AG09319 (cell line): ENCODE measurements at places on chromosomes 7 and 10.

DNA sequence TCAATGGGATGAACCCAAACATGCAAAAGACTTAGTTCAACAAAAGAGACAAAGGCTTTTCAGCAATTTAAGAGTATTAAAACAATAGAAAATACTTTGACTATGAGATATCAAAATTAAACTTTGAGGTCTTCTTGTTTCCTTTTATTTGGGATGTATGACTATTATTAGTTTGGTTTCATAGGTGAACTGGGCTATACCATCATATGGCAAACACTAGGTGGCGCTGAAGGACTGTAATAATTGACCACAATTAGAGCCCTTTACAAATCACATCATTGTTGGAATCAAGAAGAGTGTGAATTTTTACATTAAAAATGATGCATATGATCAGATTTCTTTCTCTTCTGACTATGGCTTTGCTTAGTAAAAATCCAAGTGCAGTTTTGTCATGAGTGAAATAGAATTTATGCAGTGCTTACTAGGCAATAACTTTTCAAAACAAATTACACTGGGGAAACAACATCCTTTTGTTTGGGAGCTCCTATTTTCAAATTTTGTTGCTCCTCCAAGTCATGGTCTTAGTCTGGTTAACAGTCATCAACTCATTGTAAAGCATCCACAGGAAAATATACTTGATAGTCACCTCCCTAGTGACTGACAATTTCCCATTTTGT, 14.7 kb upstream of the NXPH1 start:
- DNase-seq, result peak; percentile 1

- no peak for DNase-seq
Measured at GRCh38 chr10:62136931-62137330, 131.7 kb downstream of the RTKN2 start.

GRCh38 chr7:33590916-33591315, 314.4 kb upstream of the BMPER start:
- DNase-seq, result no peak

DNA sequence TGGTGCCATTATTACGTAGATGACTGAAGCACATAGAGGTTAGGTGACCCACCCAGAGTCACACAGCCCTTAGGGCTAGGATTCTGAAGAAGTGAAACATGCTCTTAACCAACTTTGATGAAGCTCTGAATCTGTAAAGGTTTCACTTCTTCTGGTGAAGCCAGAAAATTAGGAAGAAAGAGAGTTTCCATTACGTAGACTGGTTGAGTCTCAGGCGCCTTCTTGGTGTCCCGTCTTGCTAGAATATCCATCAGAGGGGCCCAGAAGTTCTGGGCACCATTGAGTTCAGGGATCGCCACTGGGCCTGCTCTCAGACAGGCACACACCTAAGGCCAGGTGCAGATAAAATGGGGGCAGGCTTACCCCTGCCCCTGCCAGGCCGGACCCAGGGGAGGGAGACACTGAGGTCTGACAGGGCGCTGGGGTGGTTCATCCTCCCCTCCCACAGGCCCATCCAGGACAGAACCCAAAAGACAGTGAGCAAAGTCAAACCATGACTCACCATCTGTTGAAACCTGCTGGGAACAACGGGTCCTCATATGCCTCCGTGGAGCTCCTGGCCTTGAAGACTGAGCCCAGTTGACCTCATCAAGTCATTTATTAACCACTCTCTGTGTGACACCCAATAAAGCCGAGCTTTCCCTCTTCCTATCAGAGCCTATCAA, 33.2 kb downstream of the DRGX start:
- DNase-seq, result no peak

- no peak for DNase-seq
Measured at GRCh38 chr10:116002735-116003134, 270.3 kb downstream of the GFRA1 start.

- DNase-seq, result peak; percentile 22
Measured at GRCh38 chr7:151315038-151315655, 26.5 kb upstream of the NUB1 start.

DNA sequence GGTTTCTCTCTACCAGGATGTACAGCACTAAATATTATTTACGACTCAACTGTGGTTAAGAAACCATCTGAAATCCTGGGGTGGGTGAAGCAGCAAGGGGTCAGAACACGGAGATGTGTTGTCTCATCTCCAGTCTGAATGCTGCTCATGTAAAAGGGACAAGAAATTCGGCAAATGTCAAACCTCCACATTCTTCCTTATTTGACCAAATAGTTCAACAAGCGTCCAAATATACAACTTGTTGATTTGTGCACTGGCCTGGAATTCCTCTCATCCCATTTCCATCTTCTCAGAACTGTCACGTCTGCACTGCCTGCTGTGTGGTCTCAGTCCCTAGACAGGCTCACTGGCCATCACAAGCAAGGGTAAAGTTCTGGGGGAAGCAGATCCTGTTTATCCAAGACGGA, 520.0 kb downstream of the PARD3 start:
- no peak for DNase-seq

GRCh38 chr7:27097686-27098577, 2.1 kb upstream of the HOXA1 start:
- no peak for DNase-seq

- no peak for DNase-seq
Measured at GRCh38 chr7:76294344-76295024, 8.0 kb upstream of the HSPB1 start.

DNA sequence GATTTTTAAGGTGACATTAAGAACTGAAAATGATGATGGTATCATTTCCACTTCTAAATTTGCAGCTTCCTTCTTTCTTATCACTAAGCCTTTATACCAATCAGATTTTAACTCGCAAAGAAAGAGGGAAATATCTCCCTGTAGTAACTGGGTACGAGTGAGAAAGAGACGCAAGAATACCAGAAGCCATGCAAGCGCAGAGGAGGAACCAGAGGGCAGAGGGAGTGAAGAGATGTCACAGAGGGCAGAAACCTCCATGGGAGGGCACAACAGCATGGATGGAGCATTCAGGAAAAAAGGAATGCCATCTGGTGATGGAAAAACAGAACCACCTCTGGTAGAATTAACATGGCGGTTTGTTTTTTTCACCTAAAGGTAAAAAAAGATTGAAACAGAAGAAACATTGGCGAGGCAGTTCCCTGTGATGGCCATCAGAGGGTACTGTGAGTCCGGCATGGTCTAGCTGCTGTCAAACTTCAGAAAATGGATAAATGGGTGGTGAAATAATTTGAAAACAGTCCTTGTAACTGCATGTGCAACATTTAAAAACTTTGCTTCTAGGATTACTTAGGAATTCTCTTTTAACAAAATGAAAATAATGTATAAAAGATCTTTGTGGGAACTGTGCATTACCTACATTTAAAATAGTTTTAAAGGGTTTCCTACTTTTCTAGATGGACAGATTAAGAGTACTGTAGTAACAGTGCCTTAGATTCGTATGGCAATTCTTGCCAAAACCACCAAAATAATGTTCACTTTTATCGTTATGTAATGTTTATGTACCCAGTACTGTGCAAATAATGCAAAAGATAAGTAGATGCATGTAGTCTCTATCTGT, 91.8 kb downstream of the ARHGAP12 start:
- DNase-seq, result no peak

GRCh38 chr10:14904316-14904732, 25.7 kb downstream of the SUV39H2 start:
- no peak for DNase-seq

DNA sequence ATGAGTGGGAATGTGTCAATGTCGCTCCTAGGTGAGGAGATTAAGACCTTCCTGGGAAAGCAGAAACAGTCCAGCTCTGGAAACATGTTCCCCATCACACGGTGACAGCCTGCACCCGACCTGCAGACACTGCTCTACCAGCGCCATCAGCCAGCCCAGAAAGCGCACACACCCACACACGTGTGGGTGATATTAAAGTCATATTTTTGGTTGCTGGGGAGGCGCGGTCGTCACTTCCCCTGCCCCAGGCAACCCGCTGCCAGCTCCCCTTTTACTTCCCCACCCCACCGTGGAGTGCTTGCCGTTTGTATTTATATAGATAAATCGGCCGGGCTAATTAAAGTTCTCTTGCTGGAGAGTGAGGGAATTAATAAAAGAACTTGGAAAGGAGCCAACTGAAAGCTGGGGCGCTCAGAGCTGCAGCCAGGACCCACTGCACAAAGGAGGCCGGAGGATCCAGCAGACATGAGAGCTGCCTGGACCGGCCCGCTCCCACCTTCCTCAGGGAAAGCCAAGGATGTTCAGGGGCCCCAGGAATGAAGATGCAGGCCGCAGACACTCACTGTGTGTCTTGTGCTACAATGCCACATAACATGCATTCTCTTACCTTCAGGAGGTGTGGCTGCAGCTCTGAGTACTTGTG, 145.2 kb upstream of the UNC5B start:
- no peak for DNase-seq

DNA sequence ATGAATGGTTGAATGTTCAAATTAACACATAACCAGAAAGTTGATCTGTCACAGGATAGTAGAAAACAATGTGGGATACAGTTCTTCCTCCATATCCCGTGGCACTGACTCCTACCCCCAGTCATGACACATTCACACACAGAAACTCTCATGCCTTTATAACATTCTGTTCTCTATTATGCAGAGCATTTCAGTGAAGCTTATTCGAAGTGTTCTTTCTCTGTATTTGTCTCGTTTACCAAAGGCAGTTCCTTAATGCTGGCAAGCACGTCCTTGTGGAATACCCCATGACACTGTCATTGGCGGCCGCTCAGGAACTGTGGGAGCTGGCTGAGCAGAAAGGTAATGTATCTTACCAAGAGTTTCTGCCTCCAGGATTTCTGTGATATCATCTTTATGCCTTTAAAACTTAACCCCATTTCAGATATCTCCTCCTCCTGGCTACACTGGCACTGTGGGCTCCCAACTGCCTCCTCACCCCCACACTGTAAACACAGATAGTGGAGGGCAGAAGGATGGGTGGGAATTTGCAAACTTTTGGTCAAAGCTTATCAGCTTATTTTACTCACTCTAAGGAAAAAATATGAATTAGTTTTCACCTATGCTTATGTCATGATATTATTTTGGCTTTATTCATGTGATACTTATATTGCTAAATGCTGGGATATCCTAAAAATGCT, 34.1 kb downstream of the BLVRA start:
- no peak for DNase-seq

DNA sequence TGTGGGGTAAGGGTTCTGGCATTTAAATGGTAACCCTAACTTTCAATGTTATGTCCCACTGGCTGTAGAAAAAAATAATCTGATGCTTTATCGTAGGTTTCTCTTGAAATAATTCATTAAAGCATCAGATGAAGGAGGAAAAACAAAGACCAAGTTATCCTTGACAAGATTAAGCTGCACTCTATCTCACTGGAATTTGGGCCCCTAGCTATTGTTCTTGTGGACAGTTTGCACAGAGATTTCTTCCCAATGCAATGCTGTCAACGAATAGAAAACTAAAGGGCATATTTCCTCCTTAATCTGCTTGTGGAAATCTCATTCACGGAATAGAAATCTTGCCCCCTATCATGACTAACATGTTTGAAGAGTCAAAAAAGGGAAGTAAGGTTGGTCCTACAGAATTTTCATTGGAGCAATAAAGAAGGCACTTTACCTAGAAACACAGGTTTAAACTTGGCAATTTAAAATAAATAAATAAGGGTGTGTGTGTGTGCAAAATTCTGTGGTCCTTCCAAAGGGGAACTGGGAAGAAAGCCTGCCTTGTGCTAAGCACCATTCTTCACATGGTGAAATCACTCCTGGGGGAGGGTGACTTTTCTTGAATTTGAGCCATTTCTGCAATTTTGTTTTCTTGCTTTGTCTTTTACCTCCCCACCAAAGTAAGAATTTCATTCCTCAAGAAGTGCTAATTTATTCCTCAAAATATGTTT, 242.8 kb downstream of the GLI3 start:
- no peak for DNase-seq

GRCh38 chr7:66807736-66808135, 67.2 kb downstream of the RABGEF1 start:
- DNase-seq, result no peak

DNA sequence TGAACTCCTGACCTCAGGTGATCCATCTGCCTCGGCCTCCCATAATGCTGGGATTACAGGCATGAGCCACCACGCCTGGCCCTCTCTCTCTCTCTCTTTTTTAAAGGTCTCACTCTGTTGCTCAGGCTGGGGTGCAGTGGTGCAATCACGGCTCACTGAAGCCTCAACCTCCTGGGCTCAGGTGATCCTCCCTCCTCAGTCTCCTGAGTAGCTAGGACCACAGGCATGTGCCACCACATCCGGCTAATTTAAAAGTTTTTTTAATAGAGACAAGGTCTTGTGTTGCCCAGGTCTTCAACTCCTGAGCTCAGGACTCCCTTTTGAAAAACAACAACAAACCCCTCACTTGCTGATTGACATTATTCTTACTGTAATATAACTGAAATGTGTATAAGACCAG, 11.6 kb downstream of the PALD1 start:
- no peak for DNase-seq

DNA sequence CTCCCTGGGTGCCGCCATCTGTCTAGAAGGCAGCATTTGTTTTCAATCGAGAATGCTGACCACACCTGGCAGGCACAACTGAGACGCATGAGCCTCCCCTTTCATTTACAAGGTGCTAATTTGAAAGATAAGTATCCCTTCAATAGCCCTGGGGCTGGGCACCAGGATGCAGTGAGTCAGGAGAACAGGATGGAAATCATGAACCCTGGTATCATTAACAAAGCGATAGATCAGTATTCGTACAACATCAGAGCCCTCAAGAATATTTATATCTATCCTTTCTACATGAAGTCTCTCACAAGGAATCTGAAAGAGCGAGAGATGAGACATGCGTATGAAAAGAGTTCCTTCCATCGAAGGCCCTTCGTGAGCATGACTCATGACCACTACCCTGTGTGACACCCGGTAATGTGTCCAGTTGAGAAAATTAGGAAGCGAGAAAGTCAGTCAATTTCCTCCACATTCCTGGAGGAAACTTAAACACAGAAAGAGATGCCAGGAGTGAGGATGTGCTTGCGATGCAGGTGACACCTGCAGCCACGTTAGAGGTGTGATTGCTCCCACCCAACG, 123.1 kb upstream of the PITRM1 start:
- no peak for DNase-seq

- no peak for DNase-seq
Measured at GRCh38 chr7:114426824-114427223, 12.2 kb downstream of the FOXP2 start.

GRCh38 chr10:69416695-69417094, at the start of gene TACR2:
TSS of gene TACR2 (minus strand) at chr10:69416918. CDS start at chr10:69416323, 595 bp downstream.
- DNase-seq, result no peak

DNA sequence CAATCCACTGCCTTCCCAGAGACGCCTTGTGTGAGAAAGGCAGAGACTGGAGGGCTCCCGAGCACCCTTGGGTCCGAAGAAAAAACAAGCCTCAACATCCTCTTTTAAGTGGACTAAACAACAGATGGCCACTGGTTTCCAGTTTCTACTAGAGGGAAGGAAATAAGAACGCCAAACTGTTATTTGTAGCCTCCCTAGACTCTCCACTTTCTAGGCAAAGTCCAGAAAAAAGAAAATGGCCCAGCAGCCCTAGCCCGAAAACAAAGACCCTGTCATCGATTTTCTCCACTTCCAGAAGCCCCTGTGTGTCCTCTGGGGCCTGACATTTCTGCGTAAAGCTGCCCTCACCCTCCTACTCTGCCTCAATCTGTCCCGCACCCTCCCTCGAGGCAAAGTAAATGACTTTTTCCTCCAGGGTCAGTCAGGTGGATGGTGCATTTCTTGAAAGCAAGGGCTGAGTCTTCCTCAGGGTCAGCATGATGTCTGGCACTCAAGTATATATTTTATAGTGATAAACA, 6.0 kb downstream of the RGS10 start:
- no peak for DNase-seq

- no peak for DNase-seq
Measured at GRCh38 chr7:34087892-34088891, 182.9 kb downstream of the BMPER start.
